AG04450 (cell line): ENCODE measurements at places on chromosomes 12 and 14.

DNA sequence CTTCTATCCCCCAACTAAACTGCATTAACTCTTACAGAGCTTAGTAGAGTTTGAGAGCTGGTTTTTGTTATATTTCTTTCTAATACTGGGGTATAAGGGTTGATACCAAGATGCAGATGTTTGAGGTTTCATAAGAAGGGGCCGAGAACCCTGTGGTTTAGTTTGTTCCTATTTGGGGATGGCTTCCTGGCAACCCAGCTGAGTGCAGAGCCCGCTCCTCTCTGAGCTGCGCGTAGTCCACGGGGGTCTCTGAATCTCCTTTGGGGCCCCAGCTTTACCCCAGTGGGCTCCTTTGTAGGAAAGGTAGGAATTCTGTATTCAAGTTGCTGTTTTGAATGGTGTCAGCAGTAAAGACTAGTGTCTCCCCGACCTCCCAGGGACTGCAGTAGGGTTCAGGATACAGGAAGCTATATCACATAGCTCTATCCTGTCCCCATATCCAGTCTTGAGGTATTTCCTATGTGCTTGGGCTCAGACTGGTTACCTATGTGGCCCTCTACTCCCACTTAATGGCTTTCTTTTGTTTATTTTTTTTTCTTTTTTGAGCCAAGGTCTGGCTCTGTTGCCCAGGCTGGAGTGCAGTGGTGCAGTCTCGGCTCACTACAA is 25.4 kb downstream of the PLXNC1 start:
- no peak for DNase-seq

DNA sequence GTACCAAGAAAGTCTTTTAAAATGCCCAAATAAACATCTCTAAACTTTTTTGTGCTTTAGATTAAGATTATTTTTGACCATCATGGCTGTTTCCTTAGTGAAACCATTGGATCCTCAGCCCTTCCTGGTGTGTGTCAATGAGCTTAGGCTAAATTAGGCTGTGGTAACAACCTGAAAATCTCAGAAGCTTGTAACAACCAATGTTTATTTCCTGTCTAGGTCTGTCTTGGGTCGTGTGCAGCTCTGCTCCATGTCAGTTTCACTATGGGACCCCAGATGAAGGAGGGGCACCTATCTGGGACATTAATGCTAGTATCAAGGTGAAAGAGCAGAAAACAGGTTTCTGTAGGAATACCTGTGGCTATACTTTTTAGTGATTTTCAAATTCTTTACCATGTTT is 49.9 kb downstream of the KCNMB4 start:
- no peak for DNase-seq

GRCh38 chr14:28308734-28309133 is 457.9 kb upstream of the FOXG1 start:
- no peak for DNase-seq

- DNase-seq = no peak
Observed at GRCh38 chr12:88953029-88953586, 372.8 kb upstream of the KITLG start.

GRCh38 chr12:124109760-124110159 is 136.7 kb downstream of the ZNF664 start:
- no peak for DNase-seq
